ENCODE measurements at places on chromosomes 6 and 20. TPM values are rescaled to one million over a fixed set of nuclear protein-coding genes. Genes with fewer than 3 reads are reported as not detected.

GRCh38 chr20:25672659-25673235 lies 23.9 kb downstream of the ZNF337 start:
- H3K36me3 ChIP-seq = peaks cover 38% of the 10 kb centered on the region
- no peak for DNase-seq
- no peaks in the 10 kb centered on the region for H3K4me1 ChIP-seq
- no peak overlapping the region for H3K4me3 ChIP-seq
- H3K27ac ChIP-seq = no peak overlapping the region

Gene BPI
- not detected for polyA plus RNA-seq

Gene TMC2
- not detected for polyA plus RNA-seq

Gene C6orf52
- polyA plus RNA-seq = 0.71 TPM

DNA sequence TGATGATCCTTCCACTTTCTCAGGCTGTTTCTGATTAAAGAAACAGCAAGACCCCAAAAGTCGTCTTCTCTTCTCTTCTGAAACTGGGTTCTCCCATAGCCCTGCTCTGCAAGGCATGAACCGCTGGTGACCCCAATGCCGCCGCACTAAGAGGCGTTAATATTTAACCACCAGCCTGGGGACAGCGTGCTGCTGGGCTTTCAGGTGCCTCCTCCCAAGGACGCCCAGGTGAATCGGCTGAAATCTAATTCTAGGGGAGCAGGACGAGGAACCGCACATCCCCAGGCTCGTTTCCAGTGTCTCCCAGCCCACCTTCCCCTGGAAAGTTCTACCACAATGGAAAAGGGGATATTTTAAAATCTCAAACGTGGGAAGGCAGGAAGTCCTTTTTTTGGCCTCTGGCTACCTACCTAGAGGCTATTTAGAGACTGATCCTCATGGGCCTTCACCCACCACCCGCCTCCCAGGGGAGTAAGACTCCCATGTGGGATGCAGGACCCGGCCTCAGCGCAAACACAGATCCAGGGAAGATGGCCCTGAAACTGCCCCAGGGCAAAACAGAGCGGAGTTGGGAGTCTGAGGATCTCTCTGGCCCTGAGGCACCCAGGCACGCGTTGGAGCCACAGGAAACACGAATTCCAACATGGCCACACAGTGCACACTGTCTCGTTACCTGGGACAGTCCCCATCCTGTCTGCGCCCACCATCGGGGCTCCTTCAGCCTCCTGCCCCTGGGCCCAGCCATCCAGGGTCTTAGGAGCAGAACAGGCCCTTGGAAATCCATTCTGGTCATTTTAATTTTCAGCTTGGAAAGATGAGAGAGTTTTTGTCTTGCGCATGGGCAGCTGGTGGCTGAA lies 56.2 kb downstream of the BMP7 start:
- peak; percentile 47 for DNase-seq
- no peak overlapping the region for H3K4me3 ChIP-seq
- H3K27me3 ChIP-seq = no peaks in the 10 kb centered on the region
- H3K4me1 ChIP-seq = peaks cover 3% of the 10 kb centered on the region
- no peaks in the 10 kb centered on the region for H3K36me3 ChIP-seq

Gene KCNQ5
- polyA plus RNA-seq = 0.02 TPM

GRCh38 chr6:91874971-91875370 lies 1288.1 kb upstream of the MAP3K7 start:
- H3K27me3 ChIP-seq = no peaks in the 10 kb centered on the region
- no peaks in the 10 kb centered on the region for H3K36me3 ChIP-seq

GRCh38 chr6:103522045-103522444 lies 1337.7 kb downstream of the HACE1 start:
- no peaks in the 10 kb centered on the region for H3K27me3 ChIP-seq
- DNase-seq = no peak
- H3K36me3 ChIP-seq = no peaks in the 10 kb centered on the region
- no peak overlapping the region for H3K4me3 ChIP-seq
- H3K27ac ChIP-seq = no peak overlapping the region

DNA sequence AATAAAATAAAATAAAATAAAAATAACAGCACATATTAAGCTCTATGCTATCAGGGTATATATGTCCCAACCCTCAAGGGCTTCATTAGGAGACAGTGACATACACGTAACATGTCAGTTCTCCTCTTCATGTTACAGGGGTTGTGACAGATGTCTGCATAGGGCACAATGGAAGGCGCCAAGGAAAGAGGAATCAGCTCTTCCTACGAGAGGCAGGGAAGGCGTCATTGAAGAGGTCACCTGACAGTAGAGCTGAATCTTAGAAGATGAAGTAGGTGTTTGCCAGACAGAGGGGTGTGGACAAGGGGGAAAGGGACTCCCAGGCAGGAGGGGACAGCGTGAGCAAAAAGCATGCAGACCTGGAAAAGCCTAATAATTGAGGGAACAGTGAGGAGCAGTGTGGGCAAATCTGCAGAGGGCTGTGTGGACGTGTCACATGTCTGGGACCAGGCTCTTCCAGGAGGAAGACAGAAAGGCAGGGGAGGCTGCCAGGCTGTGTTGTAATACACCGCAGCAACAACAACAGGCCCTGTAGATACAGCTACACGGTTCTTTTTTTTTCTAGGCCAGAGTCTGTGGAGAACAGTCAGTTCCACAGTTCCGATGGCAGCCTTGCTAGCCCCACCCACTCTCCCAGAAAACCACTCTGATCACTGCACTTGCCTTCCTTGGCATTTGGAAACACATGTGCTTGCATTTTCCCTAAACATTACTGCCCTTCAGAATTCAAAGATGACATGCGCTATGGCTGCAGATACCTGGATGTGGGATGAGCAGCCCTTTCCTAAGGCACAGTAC lies 2.5 kb upstream of the FKBP5 start:
- H3K4me1 ChIP-seq = no peaks in the 10 kb centered on the region
- no peak overlapping the region for H3K4me3 ChIP-seq
- peak overlapping the region; percentile 70 for H3K27ac ChIP-seq
- no peaks in the 10 kb centered on the region for H3K36me3 ChIP-seq
- DNase-seq = no peak
- no peaks in the 10 kb centered on the region for H3K27me3 ChIP-seq

GRCh38 chr6:53999088-53999755 lies 112.0 kb upstream of the MLIP start:
- H3K4me1 ChIP-seq = peaks cover 26% of the 10 kb centered on the region
- H3K36me3 ChIP-seq = no peaks in the 10 kb centered on the region
- peak overlapping the region; percentile 24 for H3K4me3 ChIP-seq
- peak overlapping the region; percentile 84 for H3K27ac ChIP-seq
- H3K27me3 ChIP-seq = no peaks in the 10 kb centered on the region
- no peak for DNase-seq

DNA sequence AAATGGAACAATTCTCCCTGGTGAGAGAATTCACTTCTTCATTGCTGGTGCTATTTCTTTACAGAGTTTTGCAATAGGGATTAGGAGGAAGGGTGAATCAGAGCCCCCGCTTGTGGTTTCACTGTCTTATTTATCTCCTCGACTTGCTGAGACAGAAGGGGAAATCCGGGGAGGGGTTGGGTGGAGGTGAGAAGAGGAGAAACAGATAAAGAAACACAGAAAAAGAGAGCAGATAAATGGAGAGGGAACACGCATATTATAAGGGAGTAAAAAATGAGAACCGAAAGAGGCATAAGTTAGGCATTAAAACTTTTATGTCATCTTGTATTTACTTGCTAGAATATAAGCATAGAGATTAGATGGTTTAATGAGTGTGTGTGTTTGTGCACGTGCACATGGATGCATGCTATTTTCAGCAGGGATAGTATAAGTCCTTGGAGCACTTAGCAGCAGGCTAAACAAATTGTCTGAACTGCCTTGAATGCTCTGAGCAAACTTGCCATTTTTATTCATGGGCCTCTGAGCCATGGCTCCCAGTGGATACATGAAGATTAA lies 105.0 kb downstream of the OLIG3 start:
- H3K27me3 ChIP-seq = no peaks in the 10 kb centered on the region
- H3K27ac ChIP-seq = no peak overlapping the region
- H3K36me3 ChIP-seq = no peaks in the 10 kb centered on the region
- DNase-seq = no peak
- H3K4me1 ChIP-seq = peaks cover 6% of the 10 kb centered on the region

DNA sequence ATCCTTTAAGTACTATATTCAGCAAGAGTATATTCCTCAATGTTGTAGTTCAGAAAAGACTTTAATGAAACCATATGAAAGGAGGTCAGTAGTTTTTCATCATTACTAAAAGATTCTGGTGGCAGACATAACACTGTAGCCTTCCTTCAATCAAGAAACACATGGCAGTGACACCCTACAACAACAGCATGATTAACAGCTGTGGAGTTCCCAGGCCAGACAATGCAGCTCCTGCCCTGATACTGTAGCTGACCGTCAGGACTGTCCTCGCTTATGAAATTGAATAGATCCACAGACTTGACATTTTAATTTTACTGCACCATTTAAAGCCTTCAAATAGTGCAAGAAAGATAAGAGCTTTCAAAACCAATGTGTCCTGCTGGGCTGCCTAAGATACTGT lies 43.6 kb downstream of the USP45 start:
- H3K27me3 ChIP-seq = no peaks in the 10 kb centered on the region
- no peaks in the 10 kb centered on the region for H3K4me1 ChIP-seq
- H3K27ac ChIP-seq = no peak overlapping the region
- H3K36me3 ChIP-seq = no peaks in the 10 kb centered on the region
- no peak for DNase-seq

Gene COX7A2
- 583 TPM for polyA plus RNA-seq

DNA sequence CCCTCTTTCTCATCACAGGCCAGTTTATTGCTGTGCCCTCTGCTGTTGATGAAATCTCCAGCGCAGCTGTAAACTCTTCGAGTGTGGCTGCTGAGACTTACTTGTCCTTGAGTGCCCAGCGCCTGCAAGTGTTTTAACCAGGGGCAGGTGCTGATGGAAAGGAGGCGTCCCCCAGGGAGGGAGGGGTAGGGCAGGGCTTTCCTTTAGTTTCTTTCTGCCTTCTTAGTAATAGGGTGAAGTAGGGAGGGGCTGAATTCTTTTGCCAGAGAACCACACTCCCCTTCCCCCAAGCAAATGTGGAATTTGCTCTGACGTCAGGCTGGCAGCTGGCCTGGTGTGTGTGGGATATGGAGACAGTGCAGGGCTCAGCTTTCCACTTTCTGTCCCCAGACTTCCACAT lies 61.2 kb downstream of the IGF2R start:
- H3K27ac ChIP-seq = peak overlapping the region; percentile 54
- peak; percentile 47 for DNase-seq
- H3K27me3 ChIP-seq = no peaks in the 10 kb centered on the region
- no peak overlapping the region for H3K4me3 ChIP-seq

Gene C6orf132
- polyA plus RNA-seq = 0.24 TPM

DNA sequence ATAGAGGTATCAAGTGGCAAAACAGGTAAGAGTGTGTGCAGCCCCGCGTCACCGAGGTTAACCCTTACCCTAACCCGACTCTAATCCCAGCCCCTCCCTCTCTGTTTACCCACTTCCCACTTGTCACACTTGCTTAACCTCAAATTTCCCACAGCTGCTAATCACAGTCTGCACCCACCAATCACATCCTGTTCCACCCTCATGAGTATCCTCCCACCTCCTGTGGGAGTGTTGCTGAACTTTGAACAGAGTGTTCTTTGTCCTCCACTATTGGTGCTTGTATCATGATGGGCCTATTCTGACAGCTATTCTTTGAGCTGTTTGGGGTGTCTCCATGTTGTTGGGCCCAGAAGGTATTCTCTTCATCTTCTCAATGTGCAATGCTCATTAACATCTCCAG lies 487.8 kb downstream of the PTPRT start:
- no peaks in the 10 kb centered on the region for H3K27me3 ChIP-seq
- peak; percentile 38 for DNase-seq
- H3K27ac ChIP-seq = no peak overlapping the region
- H3K4me3 ChIP-seq = no peak overlapping the region
- no peaks in the 10 kb centered on the region for H3K36me3 ChIP-seq

Data from liver (tissue), 10 donors.